Forelimb muscle (tissue), 1 donor: ENCODE measurements at places on chromosomes 2 and 18. TPM values are rescaled to one million over a fixed set of nuclear protein-coding genes. Genes with fewer than 3 reads are reported as not detected.

- no peak for DNase-seq
These were observed 351.4 kb downstream of the LPIN1 start for GRCh38 chr2:12097859-12098258.

The HTR2B gene
- polyA plus RNA-seq: 0.11 TPM

DNA sequence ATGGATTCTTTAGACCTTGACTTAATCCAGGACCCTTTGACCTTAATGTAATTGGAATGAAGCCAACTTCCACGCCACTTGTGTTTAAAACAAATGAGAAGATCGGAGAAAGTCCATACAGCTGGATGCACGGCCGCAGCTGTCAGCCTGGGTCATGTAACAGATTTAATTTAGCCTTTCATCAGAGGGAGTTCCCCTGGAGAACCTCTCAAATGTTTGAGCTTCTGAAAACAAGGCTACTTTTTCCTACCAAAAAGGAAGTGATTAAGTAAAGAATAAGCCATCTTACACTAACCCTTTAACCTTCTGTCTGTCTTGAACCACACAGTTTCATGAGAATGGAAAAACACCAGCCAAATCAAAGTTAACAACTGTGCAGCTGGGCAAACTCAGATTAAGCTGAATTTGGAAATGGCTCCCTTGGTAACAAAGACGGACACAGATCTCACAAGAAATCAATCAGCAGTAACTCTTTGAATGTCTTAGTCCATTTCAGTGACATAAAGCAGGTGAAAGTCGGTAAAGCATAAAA lies 103.6 kb downstream of the DOCK10 start:
- no peak for DNase-seq

- DNase-seq: no peak
These were observed 37.0 kb upstream of the FOSL2 start for GRCh38 chr2:28355521-28356094.

GRCh38 chr2:159034713-159035112 lies 66.3 kb downstream of the TANC1 start:
- DNase-seq: no peak

- no peak for DNase-seq
These were observed 85.9 kb upstream of the ACSL3 start for GRCh38 chr2:222774941-222775340.

GRCh38 chr2:36511858-36512603 lies 85.9 kb downstream of the FEZ2 start:
- no peak for DNase-seq

The C18orf32 gene
- 13.3 TPM for polyA plus RNA-seq

The MC4R gene
- polyA plus RNA-seq: 0.16 TPM

The SERPINB3 gene
- not detected for polyA plus RNA-seq

- no peak for DNase-seq
These were observed 16.8 kb downstream of the ACTR3 start for GRCh38 chr2:113906647-113907046.

DNA sequence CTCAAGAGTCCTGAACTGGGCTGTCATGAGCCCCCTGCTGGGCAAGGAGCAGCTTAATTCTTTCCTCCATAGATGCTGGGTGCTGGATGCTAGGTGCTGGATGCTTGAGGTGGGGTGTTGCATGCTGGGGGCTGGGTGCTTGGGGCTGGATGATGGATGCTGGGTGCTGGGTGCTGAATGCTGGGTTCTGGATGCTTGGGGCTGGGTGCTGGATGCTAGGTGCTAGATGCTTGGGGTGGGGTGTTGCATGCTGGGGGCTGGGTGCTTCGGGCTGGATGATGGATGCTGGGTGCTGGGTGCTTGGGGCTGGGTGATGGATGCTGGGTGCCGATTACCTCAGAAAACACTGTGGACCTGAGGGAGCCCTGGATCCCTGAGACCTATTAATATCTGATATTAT lies 837.7 kb downstream of the GALR1 start:
- no peak for DNase-seq

- no peak for DNase-seq
These were observed 208.0 kb upstream of the FBXO11 start for GRCh38 chr2:48114256-48114655.

DNA sequence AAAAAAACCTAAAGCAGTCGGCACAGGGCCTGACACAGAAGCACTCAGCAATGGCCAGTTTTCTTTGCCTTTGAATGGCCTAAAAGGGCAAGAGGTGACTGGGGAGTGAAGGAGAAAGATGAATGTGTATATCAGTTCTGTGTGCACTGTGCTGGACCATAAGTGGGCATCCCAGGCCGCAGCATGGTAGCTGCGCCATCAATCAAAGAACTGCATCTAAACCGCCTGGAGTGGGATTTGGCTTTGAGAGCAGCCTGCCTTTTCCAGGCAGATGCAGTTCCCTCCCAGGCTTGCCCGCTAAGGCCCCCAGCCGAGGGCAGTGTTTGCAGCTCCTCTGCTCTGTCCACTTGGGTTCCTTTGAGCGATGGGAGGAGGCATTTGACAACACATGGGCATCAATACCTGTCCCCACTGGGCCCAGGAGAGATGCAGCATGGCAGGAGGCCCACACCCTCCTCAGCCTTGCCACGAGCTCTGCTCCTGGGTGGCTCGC lies 144.1 kb downstream of the FAM210A start:
- DNase-seq: no peak

The ONECUT2 gene
- 0.04 TPM for polyA plus RNA-seq
